Astrocyte of the hippocampus (primary cell): ENCODE measurements at places on chromosomes 4 and X.
A peak's percentile ranks its signal among the peaks of the same experiment; 100 is the strongest.

DNA sequence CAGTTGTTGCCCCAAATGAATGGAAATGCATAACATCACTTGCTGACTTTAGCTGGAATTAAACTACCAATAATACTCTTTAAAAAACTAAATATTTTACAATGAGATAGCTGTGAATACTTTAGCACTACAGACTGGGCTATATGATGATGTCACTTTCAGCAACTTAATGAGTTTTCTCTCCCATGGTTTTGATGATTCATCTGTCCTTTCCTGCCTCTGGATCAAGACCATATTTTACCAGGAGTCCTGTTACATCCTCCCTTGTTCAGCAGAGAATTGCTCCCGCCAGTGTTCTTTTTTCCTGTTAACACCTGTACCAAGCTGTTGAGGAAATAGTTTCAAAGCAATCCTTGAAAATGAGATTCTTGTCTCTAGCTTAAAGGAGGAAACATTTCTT is 543.0 kb downstream of the SPRY1 start:
- DNase-seq: peak; percentile 59

- peak; percentile 87 for DNase-seq
Measured at GRCh38 chr4:96194993-96195392, 355.1 kb downstream of the PDHA2 start.

DNA sequence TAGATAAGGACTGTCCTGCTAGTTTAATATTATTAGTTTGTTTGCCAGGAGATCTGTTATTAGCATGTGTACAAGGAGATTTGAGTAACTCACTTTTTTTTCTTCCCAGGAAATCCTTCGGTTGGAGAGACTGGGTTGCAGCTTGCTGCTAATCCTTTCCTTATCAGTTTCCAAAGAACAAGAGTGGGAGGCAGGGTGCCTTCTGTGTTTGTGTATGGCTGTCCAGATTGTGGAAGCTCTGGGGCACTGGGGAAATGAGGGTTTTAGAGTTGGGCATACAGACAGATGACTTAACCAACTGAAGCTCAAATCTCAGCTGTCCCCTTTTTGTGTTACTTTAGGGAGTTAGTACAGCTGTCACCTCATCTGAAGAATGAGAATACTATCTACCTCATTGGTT is 12.6 kb upstream of the SUPT20HL1 start:
- DNase-seq: no peak

DNA sequence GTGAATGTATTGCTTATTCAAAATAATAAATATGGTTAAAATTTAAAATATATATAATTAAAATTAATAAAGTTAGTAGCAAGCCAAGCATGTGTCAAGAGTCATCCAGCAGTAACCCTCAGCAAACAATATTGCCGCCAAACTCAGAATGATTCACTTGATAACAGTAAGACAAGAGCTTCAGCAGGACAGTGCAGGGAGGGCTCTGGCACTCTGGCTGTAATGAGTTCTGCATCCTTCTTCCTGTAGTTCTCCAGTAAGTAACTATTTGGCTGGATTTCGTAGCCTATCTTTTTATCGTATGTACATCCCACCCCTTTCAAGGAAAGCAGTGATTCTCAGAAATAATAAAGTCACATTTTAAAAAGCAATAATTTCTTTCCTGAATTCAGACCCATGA is 17.6 kb downstream of the OTUD6A start:
- DNase-seq: no peak

DNA sequence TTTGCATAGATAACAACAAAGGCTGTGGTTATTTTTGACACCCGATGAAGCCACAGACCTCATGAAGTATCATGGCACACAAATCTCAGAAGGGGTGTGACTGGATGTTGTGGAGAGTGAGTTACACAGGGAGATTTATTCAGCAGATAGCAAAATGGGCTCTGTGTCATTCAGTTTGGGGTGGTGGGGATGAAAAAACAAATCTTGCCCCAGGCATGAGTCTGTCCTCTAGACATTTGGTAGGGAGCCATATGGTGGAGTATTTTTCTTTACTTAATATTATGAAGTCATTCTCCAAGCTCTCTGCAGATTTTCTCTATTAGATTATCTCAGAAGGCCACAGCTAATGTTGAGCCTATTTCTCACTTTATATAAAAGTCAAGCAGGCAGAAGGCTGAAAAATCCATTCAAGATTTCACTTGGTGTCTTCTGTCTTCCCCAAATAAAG is 277.1 kb upstream of the TENM3 start:
- peak; percentile 74 for DNase-seq
